ENCODE measurements at places on chromosomes 6 and 20.

DNA sequence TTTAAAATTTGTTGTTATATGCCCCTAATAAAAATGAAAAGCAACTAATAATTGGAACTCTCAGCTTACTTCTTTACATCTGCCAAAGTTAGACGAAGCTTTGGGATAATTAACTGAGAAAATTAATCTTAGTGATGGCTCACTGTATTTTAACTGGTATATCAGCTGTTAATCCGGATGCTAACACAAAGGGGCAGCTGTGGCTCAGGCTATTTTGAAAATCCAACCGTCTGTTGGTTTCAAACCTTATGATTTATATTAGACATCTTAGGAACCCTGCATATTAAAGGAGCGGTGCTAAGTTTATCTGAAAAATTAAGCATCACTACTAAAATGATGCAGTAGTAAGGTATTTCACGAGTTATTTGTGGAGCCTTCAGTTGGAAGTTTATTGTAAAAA, 96.6 kb downstream of the AKAP7 start:
- DNase-seq, result no peak

DNA sequence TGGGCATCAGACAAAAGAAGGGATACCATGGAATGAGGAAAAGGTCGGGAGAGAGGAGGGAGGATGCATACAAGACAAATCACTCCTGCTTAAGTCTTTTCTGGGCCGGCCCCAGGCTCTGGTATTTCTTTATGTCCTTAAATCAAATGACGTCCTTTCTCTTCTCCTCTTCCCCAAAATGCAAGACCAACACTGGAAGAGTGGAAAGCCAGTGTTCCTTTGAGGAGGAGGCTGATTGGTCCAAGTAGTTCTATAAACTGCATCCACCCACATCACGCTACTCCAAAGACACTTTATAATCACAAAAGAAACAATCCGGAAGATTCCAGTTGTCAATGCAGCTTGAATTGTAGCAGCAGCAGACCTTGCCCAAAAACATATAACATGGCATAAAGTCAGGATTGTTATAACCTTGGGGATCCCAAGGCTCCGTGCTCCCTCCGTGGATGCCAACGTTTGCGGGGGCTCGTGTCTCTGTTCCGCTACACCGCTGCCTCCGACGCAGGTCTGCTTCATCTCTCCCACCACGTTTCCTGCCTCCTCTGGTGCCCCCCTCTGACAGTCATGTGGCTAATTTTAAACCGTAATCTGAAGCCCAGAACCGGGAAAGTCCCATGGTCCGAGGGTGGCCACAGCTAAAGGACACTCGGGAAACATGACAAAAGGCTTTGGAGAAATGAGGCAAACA, 47.1 kb downstream of the MCUR1 start:
- DNase-seq, result peak; percentile 19

- peak; percentile 94 for DNase-seq
These were observed 426.7 kb upstream of the ID4 start for GRCh38 chr6:19410481-19410880.

GRCh38 chr6:106820412-106820852, 154.1 kb downstream of the CD24 start:
- peak; percentile 96 for DNase-seq

- peak; percentile 22 for DNase-seq
These were observed 468.2 kb downstream of the PKHD1 start for GRCh38 chr6:51619042-51619799.

Measured in renal cortical epithelial cell (primary cell).